Hepatic stellate cell (primary cell): ENCODE measurements at places on chromosomes 16 and 17.

- DNase-seq: no peak
These were observed 27.7 kb upstream of the RBFOX1 start for GRCh38 chr16:7304958-7305357.

DNA sequence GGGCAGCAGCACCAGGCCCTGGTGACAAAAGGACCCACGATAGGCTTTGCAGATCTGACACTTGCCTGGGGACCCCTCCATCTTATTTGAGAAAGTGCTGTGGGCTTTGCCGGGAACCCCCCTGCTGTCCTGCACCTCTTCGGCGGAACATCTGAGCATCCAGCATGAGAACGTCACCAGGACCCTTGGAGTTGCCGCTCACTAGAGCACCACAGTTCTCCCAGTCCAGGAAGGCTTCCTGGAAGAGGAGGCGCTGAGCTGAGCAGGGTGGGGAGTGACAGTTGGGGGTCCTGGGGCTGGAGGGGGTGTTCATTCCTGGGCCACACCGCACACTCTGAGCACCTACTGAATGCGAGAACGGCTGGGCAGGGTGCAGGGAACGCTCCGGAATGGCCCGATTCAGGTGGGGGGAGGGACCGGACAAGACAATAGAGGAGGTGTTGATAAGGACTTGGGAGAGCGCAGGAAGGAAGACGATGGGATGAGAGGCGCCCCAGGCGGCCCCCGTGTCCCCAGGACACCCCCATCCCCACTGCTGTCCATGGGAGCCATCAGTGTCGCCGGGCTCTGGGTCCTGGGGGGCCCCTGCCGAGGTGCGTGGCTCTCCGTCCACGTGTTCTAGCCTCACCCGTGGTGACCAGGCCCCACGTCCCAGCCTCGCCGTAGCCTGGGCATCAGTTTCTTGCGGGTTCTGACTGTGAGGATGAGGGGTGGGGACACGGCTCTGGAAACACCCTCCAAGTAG lies 24.8 kb upstream of the CACNA1H start:
- DNase-seq: no peak

DNA sequence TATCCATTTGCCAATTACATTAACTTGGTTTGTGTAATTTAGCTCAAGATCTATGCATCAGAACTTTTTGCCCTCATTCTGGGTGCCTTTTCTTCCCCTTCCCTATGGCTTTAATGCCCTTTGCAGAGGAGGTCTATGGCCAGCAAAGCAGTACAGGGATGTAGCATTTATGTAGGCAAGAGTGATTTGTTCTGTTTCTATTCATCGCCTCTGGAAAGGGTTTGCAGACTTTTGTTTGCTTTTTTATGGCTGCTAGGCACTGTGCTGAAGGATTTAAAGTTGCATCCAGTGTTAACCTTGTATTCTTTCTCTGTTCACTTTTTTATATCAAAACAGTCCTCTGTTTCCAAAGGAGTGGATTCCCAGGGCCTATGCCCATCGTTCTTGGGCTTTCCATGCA lies 78.0 kb downstream of the ANKFN1 start:
- DNase-seq: no peak

DNA sequence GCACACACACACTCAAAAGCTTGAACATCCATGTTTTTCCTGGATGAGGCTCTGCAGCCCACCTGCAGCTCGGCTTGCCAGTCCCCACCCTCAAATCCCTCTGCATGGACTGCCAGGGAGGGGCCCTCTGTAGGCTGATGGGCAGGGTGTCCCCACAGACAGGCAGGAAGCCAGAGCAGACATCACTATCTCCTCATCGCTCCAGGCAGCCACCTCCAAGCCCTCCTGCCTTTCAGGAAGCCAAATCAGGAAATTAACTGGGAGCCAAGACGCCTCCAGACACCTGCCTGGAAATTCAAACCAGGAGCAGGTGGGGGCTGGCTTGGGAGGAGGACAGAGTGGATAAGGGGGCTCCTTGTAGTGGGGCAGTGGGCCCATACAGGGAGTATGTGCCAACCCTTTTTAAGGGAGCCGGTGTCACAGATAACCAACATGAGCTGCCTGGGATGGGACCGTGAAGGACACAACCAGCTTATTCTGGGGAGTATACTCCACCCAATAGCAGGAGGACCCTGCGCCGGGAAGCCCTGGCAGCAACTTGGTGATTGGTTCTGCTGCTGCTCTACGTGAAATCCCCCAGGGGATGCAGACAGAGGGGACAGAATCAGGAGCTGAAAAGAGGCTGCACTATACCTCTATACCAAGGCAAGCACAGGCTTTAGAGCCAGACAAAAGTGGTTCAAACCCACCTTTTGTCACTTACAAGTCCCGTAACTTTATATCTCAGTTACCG lies 139.1 kb downstream of the CCT6B start:
- no peak for DNase-seq

- no peak for DNase-seq
These were observed 41.7 kb downstream of the PEMT start for GRCh38 chr17:17549732-17550366.

DNA sequence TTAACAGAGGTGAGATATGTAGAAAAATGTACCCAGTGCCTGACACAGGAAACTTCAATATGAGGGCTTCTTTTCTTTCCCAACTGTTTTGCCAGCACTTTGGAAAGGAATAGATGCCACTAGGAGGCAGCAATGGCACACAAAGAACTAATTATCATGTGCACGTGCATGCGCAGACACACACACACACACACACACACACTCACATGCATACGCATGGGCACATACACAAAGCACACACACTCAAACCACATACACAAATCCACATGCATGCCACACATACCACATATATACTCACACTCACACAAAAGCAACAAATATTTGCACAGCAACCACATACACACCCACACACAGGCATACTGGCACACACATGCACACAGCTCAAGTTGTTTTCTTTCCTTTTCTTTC lies 8.8 kb upstream of the CEP112 start:
- peak; percentile 47 for DNase-seq

DNA sequence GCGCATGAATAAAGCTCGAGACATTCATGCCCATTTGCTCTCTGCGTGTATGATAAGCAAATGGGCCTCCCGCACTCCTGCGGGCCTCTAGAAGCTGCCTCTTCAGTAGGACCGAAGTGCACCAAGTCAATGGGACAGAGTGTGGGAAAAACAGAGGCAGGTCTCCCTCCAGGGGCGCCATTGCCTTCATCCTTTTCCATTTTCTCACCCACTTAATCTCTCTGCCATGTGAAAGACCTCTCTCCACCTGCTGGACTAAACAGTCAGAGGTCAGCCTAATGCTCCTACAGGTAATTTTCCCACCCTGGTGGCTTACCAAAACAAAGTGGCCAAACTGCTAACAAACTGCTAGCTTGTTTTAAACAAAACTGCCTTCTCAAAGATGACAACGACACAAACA lies 210.9 kb downstream of the ZFHX3 start:
- DNase-seq: no peak

- DNase-seq: no peak
These were observed 29.4 kb upstream of the CACNG1 start for GRCh38 chr17:67015001-67015400.

- no peak for DNase-seq
These were observed 14.0 kb downstream of the RPGRIP1L start for GRCh38 chr16:53689636-53690035.

GRCh38 chr17:82565551-82565950 lies 46.0 kb downstream of the FOXK2 start:
- no peak for DNase-seq

DNA sequence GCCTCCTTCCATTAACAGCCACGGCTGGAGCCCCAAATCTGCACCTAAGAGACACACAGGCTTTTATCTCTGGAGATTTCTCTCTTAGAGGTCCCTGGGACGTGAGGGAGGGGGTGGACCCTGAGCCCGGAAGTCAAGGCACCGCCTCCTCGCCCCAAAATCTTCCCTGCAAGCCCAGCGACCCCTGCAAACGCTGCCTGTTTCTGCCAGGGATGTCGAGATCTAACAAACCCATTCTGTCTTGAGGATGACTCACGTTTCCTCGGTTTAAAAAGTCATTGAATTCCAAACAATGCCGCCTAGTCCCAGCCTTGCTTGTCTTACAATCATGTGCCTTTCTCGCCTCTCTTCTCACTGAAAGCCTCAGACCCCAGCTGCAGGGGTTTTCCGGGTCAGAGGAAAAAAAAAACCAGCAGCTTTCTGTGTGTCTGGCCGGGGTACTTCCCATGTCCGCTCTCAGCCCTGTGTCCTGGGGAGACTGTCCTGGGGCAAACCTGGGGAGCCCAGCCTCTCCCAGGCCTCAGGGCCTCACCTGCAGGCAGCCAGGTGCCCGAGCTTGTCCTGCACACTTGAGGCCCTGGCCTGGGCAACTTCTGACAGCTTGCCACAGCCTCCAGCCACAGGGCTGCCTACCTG lies 15.4 kb downstream of the ARL2BP start:
- peak; percentile 77 for DNase-seq

DNA sequence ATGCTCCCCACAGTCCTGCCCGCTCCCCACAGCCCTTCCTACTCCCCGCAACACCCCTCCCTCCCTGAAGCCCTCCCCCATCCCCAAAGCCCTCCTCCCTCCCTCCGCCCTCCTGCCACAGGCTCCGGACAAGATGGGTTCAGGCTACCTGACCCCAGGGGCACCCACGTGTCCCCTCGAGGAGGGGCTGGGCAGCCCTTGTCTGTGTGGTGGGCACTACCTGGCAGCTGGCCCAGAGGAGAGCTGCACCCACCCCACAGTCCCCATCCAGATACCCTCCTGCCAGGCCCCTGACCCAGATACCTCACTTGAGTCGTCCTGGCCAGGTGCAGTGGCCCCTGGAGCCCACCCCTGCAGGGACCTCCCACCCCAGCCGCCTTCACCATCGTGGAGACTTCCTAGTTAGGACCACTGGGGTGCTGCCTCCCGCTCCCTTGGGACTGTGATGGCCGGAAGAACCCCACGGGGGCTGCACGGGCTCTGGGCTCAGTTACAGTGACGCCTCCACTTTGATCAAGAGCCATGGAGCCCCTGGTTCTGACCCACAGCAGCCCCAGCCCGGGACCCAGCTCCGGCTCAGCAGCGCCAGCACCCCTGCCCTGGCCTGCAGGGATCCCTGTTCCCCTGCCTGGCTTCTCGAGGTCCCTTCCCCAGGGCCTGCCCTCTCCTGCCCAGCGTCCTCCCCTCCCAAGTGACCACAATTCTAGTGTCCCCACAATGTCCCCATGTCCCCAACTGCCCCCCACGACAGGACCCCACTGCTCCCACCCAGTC lies 806 bp downstream of the PERCC1 start:
- DNase-seq: no peak

- DNase-seq: no peak
These were observed 15.1 kb downstream of the SOX8 start for GRCh38 chr16:996681-997080.

DNA sequence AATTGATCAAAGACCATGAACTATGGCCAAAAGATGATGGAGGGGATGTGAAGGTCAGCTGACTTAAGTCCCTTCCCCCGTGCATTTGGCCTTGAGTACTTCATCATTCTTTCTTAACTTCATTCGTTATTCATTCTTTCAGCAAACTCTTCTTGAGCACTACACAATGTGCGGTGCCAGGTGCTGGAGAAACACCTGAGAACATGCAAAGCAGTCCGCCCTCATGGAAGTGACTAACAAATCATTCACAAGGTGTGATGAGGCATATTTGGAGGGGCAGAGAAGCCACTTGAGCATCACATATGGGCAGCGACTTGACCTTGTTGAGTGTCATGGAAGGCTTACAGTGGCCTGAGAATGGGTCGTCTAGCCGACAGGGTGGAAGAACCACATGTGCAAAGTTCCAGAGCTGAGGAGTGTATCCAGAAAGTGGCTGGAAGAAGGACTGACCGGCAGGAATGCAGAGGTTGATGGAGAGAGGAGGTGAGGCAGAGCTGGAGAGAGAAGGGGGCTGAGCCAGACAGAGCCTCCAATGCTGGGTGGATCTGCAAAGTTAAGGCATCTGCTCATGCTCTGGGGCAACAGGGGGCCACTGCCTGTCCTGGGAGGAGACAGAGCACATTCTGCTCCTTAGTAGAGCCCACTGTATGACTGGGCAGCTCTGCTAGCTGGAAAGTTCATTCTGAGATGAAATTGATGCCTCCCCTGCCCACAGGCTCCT lies 25.1 kb upstream of the EIF1 start:
- no peak for DNase-seq

GRCh38 chr17:57999496-58000017 lies 7.5 kb downstream of the SRSF1 start:
- peak; percentile 27 for DNase-seq

DNA sequence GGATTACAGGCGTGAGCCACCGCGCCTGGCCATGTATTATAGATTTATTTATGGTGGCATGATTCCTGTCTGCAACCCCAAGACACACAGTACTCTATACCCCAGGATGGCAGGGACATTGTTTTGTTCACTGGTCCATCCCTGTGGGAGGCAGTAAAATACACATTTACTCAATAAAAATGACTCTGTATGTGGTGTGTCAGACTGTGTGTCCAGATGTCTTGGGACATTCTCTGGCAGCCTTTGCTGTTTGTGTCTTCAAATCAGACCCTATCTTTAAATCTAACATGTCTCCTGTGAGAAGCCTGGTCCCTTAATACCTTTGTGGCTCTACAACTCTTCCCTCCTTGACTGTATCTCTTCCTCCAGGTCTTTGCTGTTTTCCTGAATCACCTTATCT lies 1.7 kb upstream of the COASY start:
- DNase-seq: no peak

- peak; percentile 87 for DNase-seq
These were observed 1.2 kb downstream of the DUSP14 start for GRCh38 chr17:37490638-37491614.

DNA sequence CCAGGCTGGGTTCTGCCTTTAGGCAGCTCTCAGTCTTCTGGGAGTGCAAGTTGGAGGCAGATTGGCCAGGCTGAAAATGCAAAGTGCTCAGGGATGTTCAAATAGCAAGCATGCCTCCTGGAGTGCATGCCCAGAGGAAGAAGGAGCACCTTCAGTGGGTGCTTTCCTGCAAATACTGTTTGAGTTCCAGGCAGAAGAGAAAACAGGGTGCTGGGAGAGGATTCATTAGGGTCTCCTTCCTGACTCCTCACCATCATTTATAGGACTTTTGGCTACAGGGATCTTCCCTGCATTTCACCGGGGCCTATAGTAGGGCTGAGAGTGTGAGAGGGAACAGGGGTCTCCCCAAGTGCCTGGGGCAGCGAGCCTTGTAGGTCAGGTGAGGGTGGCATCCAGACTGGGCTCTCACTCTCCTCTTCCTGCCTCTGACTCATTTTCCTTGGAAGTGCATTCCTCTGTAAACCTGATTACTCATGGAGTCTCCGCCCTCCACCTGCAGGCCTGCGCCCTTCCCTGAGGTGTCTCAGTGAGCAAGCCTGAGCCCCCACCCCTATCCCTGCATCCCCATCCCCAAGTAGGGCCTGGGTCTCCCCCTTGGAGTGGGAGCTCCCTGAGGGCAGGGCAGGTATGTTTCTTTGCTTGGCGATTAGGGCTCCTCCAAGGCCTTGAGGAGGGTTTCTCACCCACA lies 17.1 kb upstream of the TNS4 start:
- no peak for DNase-seq
